ENCODE measurements at places on chromosomes 2 and 18.

DNA sequence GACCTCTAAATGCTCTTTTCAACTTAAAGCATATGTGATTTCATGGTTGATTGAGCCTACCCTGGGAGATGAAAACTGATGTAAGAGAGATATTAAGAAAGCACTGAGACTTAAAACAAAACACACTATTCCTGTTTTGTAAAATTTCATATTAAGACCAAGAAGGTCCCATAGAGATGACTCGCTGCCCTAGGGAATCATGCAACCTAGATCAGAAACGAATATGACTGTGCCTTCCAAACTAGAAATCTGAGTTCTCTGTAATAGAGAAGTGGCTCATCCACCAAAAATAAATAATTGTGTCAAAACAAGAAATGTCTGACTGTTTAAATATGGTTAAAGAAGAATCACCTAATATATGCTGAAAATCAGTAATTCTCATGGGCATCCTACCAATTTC, 776.8 kb upstream of the SOX11 start:
- no peak for DNase-seq

DNA sequence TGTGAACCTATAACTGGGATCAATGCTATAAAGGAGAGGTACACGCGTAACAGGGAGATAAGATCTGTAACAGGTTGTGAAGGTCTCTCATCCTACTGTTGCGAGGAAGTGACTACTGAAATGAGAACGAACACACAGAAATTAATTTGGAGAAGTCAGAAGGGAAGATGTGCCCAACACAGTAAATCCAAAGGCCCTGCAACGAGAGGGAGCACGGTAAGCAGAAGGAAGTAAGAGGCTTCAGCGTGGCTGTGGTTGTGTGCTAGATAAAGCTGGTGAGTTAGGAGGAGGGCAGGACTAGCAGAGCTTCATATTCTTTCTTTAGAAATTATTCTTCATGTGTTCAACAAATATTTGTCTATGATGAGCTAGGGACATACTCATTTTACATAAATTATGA, 2.5 kb upstream of the ATG16L1 start:
- DNase-seq: no peak

DNA sequence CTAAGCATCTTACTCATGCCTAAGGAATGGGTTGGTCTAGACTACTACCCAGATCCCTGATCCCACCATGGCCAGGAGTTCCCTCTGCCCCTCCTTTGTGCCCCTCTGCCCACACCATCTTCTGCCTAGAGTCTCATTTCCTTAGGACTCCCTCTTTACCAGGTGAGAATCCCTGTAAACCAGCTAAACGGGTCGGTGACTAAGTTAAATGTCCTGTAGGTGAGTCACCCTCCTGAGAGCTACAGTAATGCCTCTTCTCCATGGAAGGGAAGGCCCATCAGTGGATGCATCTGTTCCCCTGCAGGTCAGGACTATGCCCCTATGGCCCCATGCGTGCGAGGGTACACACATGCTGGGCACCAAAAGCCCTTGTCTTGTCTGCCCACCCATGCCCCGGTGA, 25.4 kb downstream of the PTGR3 start:
- no peak for DNase-seq

DNA sequence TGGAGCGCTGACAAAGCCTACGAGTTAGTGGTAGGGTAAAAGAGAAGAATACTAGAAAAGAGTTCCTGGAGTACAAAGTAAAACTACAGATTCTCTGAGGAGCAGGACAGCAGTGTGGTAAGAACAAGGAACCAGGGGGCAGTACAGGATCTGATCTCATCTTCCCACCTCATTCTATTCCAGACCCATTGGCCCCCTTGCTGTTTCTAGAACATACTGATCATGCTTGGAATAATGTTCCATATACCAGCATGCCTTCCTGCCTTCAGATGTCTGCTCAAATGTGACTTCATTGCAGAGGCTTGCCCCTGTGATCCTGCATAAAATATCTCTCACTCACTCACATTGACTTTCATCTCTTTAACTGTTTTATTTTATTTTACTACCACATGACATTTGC, 19.3 kb downstream of the MSGN1 start:
- DNase-seq: no peak

GRCh38 chr2:13474538-13474937, 757.8 kb downstream of the TRIB2 start:
- DNase-seq: no peak

DNA sequence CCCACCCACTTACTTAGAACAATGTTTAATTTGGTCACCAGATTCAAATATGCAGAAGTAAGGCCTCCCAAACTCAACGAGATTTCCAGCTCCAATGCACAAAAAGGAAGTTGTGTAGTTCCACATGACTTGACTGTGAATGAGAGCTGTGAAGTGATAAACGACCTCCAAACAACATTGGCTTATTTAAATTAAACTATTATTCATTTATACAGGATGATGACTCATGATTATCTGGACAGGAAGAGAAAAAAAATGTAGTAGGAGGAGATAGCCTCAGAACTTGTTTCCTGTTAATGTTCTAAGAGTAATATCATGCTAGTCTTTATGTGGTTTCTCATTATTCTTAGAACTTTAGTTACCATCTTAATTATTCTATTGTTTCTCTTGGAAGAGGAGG, 237.3 kb downstream of the C1D start:
- DNase-seq: no peak

DNA sequence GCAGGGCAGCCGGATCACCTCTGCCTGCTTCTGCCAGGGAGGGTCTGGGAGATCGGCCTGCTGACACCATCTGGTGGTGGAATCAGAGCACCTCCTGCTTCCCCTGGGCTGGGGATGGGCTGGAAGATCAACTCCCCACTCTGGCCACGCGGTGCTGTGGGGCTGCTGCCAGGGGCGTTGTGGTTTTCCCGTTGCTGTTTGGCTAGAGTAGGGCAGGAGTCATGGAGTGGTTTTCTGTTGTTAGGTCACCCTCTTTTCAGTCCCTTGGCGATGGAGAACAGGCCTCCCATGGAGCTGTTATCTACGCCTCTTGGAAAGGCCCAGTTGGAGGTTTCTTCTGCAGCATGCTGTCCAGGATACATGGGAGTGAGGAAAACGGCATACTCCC, 15.2 kb downstream of the BCL2L11 start:
- DNase-seq: peak; percentile 27

GRCh38 chr2:183991968-183992367, 606.4 kb upstream of the ZNF804A start:
- DNase-seq: no peak

- DNase-seq: no peak
These were observed 68.0 kb downstream of the ACAA2 start for GRCh38 chr18:49745045-49746014.

GRCh38 chr2:62724106-62724505, 18.6 kb downstream of the EHBP1 start:
- DNase-seq: no peak

DNA sequence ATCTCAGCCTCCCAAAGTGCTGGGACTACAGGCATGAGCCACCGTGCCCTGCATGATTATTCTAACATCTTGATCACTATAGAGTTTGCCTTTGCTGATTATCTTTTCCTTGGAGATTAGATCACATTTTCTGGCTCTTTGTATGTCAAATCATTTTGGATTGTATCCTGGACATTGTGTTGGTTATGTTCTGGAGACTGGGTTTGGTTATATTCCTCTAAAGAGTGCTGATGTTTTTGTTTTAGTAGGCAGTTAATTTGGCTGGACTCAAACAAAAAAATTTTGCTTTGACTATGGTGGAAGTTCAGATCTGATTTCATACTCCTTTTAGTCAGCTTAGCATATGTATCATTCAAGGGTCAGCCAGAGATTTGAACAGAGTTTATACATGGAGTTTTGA, 26.4 kb downstream of the ETAA1 start:
- no peak for DNase-seq

GRCh38 chr2:70523996-70524965, 29.3 kb downstream of the TGFA start:
- DNase-seq: no peak

GRCh38 chr2:20365249-20365817, 14.7 kb upstream of the PUM2 start:
- no peak for DNase-seq

- DNase-seq: no peak
These were observed 137.5 kb upstream of the RNF152 start for GRCh38 chr18:62030091-62030985.

DNA sequence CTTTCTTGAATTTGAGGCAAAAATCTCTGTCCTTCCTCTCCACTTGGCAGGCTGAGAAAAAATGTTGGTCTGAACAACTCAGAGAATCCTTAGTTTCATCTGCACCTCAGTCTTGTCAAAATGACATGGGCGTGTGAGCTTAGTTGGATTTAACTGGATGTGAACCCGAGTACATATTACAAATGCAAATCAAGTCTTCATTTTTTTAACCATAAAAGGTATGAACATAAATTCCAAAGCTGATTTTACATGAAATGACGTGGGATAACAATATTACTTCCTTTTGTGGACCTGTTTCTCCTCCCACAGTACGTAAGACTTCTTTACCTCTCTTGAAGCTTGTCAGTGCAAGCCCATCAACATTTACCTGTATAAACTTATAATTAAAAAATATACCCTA, 32.6 kb upstream of the RND3 start:
- DNase-seq: no peak

- DNase-seq: no peak
These were observed 70.1 kb downstream of the DGKD start for GRCh38 chr2:233424154-233424951.

- peak; percentile 82 for DNase-seq
These were observed 36.1 kb upstream of the MRPL33 start for GRCh38 chr2:27735263-27735904.

GRCh38 chr18:76374330-76375281, 120.4 kb downstream of the ZNF516 start:
- DNase-seq: no peak

- peak; percentile 43 for DNase-seq
These were observed 26.5 kb downstream of the CRACDL start for GRCh38 chr2:98909317-98910211.

DNA sequence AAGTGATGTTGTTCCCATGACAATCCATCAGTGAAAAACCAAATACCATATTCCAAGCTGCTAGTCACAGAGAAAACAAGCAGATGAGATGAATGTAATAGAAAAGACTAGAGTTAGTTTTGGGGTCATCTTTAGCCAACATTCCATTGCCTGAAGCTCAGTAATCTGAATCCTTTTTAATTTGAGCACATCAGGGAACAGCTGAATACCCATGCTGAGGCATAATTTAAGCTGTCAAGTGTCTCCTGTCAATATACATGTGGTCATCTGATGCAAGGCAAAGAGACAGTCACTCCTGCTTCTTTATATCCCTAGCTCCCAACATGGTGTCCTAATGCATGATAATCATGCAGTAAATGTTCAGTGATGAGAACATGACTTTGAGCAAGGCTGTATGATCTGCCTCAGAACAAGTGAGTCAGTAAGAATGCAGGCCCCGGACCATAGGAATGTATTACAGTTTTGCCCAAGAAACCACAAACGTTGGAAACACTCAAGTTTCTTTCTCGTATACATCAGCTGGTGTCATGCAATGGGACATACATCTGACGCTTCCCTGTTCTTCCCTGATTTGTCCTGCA, 48.0 kb downstream of the CDK15 start:
- DNase-seq: no peak

DNA sequence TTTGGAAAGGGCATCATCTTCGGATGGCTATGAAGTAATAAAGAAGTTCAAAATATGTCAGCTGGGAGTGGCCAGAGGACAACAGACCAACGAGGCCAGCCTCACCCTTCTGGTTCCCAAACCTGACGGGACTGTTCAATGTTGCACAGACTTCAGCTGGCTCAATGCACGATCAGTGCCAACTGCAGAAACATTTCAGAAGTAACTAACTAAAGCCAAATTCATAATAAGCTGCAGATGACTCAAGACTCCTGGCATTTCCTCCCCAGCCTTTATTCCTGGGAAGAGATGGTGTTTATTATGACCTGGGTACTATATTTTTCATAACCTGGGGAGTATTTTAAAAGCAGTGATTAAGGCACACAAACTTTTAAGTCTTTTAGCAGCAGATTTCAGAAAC, 3.8 kb upstream of the ATP6V1C2 start:
- no peak for DNase-seq

- no peak for DNase-seq
These were observed 358.6 kb downstream of the DLGAP1 start for GRCh38 chr18:4096486-4096885.

DNA sequence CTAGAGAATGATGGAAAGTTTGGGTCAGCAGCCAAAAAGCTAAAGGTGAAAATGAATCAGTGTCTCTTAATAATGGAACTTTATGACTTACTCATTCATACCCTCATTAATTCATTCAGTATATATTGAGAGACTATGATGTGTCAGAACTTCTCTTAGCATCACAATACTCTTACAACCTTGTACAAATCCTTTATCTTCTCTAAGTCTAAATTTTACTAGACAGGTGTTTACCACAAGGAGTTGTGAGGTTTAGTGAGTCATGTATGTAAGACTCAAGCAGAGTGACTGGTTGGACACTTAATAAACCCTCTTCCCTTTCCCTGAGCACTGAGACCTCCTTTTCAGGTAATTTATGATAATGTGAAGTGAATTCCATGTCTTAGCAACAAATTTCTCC, 129.6 kb downstream of the PPP1R1C start:
- DNase-seq: no peak

DNA sequence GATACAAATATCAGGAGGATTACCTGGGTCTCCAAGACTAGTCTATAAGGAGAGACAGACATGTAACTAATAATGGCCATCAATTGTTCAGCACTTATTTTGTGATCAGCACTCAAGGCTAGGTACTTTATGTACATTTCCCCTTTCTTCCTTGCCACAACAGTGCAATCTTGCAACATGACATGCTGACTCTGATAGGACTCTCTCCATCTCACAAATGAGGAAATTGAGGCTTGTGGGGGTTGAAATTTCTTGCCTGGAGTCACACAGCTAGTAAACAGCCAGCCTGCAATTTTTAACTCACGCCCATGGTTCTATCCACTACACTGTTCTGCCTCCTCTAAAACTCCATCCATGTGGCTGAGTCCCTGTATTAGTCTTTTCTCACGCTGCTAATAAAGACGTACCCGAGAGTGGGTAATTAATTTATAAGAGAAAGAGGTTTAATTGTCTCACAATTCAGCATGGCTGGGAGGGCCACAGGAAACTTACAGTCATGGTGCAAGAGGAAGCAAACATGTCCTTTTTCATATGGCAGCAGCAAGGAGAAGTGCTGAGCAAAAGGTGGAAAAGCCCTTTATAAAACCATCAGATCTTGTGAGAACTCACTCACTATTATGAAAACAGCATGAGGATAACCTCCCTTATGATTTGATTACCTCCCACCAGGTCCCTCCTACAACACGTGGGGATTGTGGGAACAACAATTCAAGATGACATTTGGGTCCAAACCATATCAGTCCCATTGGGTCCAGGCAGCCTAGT, 302.4 kb downstream of the PLCL1 start:
- no peak for DNase-seq

- DNase-seq: no peak
These were observed 185.0 kb upstream of the PID1 start for GRCh38 chr2:229456091-229456490.

GRCh38 chr2:103525756-103526155, 763.9 kb downstream of the TMEM182 start:
- DNase-seq: no peak

- no peak for DNase-seq
These were observed 16.0 kb upstream of the CAB39 start for GRCh38 chr2:230696670-230697069.
